ENCODE measurements at places on chromosomes 4 and X.
A peak's percentile ranks its signal among the peaks of the same experiment; 100 is the strongest.

GRCh38 chr4:138975225-138975624 lies 40.4 kb upstream of the NOCT start:
- DNase-seq = no peak

DNA sequence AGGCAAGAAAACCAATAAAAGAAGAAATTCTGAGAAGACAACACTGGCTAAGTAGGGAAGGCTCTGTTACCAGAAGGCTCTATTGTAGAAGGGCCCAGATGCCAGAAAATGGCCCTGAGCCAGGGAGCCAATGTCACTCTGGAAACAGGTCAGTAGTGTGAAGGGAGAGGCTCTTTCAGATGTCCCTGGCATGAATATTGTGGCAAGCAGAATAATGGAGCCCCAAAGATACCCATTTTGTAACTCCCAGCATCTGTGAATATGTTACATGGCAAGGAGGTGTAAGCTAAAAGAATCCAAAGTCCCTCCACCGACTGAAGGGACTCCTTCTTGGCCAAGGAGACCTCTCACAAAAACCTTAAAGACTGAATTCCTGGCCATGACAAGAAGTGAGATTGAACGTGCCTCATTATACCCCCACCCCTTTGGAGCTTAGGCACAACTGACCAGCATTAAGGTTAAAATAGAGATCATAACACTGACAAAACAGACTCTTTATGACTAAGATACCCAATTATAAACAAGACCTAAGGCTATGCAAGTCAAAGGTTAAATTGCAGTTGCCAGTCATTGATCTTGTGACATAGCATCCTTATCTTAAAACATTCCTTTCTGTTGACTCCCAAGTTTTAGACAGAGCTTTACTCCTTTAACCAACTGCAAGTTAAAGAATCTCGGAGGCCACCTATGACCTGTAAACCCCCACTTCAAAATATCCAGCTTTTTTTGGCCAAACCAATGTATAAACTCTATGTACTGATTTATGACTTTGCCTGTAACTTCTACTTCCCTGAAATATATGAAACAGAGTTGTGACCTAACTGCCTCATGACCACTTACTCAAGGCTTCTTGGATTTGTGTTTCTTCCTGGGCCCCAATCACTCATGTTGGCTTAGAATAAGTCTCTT lies 42.2 kb upstream of the SMIM10 start:
- no peak for DNase-seq

DNA sequence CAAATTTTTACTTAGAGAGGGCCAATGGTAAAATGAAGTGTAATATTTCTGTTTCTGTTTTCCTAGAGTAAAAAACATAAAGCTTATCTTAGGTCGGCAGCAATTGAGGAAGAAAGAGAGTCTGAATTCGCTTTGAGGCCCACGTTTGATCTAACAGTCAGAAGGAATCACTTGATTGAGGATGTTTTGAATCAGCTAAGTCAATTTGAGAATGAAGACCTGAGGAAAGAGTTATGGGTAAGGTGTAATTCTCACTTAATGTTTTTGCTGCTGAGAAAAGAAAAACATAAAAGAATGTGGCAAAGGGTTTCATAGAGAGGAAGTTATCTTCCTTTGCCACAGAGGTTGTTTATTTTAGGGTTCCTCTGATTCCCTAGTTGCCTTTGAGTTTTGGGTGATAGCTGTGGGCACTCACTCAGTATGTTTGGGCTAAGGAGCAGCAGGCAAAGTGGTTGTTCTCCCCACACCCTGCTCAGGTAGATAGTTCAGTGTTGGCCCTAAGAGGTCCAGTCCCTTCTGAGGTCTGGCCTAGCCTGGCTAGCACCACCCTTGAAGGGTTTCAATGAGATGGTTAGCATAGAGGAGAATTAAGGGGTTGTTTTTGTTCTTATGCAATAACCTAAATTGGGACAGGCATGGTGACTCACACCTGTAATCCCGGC lies 32.3 kb downstream of the HERC5 start:
- DNase-seq = no peak

DNA sequence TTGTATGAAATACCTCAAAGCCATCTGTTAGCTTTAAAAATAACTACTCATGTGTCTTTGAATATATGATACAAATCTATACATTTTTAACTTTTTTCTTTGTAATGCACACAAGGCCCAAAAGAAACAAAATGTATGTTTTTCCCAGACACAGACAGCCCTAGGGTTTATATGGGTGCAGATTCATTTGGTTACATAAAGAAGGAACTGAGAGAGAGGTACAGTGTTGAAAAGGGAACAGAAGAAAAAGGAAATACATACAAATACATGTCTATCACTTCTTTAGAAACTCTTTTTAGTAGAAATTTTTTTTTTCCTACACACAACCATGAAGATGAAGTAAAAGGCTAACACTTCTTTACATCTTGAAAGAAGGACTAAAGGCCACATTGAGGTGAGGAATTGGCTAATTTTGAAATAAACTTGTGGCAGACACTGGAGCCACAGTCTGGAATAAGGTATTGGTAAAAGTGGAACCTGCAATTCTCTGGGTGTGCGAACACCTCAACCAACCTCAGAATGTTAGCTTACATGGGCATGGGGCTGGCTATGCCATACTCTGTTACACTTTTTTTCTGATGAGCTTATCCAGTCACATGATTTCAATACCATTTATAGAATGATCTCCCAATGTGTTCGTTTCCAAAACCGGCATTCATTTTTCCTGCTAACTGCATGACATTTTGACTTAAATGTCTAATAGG lies 67.9 kb downstream of the FAM47C start:
- no peak for DNase-seq

- DNase-seq = no peak
Observed at GRCh38 chr4:4914059-4914820, 54.8 kb downstream of the MSX1 start.

DNA sequence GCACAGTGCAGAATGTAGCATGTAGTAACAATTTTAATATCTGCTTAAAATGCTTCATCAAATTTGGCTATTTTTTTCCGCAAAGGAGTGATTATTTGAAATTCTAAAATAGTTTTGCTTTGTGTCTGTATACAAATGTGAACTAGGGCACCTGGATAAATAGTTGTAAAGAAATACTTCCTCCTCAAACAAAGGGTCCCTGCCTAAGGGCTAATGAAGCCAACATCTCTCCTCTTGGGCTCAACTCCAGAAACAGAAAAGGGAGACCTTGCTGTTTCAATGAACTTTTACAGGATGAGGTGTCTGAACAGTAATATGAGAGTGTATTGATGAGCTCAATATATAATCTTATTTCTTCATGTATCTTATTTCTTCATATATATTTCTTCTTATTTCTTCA lies 30.8 kb upstream of the SCOC start:
- no peak for DNase-seq

DNA sequence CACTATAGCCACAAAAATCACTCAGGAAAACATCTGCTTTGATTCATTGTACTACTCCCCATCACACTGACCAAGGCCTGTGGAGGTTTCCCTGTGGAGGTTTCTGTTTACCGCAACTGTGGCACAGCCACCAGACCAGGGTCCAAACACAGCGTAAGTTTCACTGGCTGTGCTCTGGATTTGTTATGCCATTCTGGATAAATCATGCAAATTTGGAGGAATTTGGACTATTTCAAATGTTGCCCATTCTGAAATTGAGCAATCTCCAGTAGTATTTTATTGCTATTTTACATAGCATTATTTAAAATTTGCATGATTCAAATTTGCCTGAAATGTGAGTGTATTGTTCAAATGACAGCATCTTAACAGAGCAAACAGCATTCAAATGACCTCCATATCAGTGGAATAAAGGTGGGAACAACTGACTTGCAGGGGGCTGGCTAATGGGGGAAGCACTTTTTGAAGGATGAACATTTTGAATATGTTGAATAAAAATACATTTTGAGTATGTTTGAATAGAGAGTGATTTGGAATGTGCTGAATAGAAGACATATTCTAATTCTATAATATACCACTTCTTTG lies 66.1 kb upstream of the ACSL1 start:
- DNase-seq = no peak

DNA sequence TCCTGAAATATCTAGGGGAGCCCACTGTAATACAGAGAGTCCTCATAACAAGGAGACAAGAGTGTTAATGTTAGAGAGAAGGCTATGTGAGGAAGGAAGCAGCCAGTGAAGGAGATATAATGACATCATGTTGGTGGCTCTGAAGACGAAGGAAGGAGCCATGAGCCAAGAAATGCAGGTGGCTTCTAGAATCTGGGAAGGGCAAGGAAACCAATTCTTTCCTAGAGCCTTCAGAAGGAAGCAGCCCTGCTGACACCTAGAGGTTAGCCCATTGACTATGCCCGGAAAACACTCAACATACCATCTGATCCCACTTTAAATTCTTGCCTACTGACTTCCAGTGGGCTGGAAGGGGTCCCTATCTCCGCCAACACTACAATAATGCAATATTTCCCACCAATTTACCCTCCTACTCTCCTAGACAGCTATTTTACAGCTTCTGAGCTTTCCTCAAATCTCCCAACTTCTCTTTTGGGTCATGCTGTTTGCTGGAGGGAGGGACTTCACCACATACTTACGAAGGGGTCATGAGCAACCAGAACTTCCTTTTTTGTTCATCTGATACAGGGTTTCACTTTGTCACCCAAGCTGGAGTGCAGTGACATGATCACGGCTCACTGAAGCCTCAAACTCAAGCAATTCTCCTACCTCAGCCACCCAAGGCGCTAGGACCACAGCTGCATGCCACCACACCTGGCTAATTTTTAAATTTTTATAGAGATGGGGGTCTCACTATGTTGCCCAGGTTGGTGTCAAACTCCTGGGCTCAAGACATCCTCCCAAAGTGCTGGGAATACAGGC lies 25.2 kb upstream of the G3BP2 start:
- DNase-seq = peak; percentile 51

GRCh38 chrX:155896512-155896911 lies 15.4 kb downstream of the VAMP7 start:
- DNase-seq = no peak

GRCh38 chrX:74523224-74523623 lies 91.2 kb downstream of the RLIM start:
- no peak for DNase-seq

- DNase-seq = no peak
Observed at GRCh38 chrX:2550328-2551020, 49.7 kb upstream of the DHRSX start.

DNA sequence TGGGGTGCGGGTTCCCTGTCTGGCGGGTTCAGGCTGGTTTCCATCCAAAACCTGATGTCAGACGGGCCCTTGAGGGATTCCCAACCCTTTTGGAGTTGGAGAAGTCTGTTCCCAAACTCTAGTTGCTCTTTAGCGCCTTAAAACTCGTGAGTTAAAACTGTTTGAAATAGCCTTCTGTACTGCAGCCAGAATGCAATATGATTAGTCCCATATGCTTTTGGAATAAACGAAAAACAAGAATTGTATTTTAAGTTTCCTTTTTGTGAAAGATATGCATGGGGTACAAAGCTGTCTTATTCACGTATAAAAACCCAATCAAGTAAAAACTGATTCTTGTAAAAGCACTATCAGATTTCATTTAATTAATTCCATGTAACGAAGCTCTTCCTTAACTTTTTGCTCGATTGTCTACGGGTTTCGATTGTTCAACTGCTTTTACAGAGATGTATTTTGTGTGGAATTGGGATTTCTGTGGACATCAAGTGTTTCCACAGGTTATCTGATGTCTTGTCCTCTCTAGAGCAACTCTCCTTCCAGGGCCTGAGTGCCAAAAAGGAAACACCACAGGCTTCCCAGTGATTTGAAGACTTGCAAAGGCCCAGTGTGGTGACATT lies 49.5 kb downstream of the CLDN34 start:
- no peak for DNase-seq

- peak; percentile 46 for DNase-seq
Observed at GRCh38 chr4:185470501-185471195, 885 bp downstream of the CCDC110 start.

- DNase-seq = no peak
Observed at GRCh38 chrX:18917831-18918230, 66.1 kb downstream of the PHKA2 start.

GRCh38 chr4:2386717-2387116 lies 31.7 kb downstream of the ZFYVE28 start:
- DNase-seq = no peak

GRCh38 chrX:10011991-10012390 lies 44.8 kb downstream of the CLDN34 start:
- DNase-seq = no peak

- no peak for DNase-seq
Observed at GRCh38 chrX:68727696-68728095, 80.2 kb downstream of the STARD8 start.

- DNase-seq = no peak
Observed at GRCh38 chrX:1717373-1717772, 102.5 kb downstream of the ASMT start.

GRCh38 chr4:684623-685327 lies 4.2 kb downstream of the SLC49A3 start:
- DNase-seq = no peak

DNA sequence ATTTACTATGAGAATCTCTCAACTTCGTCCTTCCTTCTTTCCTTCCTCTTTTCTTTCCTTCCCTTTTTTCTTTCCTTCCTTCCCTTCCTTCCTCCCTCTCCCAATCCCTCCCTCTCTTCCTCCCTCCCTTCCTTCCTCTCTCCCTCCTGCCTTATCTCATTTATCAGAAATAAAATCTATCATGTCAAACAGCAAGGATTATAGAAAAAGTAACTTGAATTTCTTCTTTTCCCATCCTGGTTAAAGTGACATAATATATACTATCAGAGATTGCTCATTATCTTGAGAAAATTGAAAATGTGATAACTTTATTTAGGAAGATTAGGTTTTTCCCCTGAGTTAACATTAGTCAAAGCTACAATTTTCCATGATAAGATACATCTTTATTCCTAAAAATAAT lies 5.6 kb downstream of the TIGD4 start:
- DNase-seq = no peak

DNA sequence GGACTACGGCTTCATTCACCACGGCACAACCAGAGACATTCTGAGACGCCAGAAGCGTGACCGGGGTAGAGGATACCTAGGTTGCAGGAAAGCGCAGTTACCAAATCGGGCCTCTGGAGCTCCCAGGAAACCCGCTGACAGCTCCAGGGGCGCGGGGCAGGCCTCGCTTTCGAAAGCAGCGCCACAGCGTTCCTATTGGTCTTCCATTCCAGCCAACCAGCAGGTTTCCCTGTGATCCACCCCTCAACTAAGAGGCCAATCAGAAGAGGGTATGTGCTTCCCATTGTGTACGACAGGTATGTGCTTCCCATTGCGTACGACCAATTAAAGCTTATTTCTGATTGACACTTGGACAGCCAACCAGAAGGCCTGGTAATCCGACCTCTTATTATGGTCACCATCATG lies 14.9 kb downstream of the SNX12 start:
- DNase-seq = peak; percentile 32

Data from CD4-positive, alpha-beta T cell treated with Interleukin-1 beta for 1 hour (primary cell).